Type B pancreatic cell (in vitro differentiated cells): ENCODE measurements at places on chromosomes 6 and 20.

DNA sequence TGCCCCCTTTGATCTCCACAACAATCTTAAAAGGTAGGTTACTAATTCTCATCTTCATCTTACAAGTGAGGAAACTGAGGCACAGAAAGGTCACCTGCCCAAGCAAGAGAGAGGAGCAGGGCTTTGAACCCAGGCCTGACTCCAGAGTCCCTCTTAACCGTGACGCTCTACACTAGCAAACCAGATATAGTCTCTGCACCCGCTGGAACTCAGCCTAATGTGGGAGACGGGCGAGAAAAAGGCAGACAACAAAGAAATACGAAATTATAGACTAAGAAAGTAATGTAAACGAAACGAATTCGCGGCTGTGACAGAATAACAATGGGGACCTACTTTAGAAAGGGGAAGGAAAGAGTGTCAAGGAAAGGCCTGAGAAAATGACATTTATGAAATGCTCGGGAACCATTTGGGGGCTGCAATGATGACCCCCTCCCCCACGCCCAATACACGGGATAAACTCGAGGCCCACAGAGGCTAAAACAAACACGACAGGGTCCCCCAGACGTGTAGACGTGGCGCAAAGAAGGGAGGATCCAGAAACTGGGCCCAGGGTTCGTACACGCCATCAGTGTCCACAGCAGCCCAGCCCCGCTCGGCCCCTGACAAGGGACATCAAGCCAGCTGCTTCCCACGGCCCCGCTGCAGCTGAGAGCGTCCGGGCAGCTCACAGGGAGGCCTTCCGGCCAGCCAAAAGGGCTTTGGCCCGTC is 637 bp downstream of the TRPC4AP start:
- H3K27me3 ChIP-seq: no peaks in the 10 kb centered on the region
- H3K4me3 ChIP-seq: peak overlapping the region; percentile 93
- H3K36me3 ChIP-seq: peaks cover 16% of the 10 kb centered on the region
- peaks cover 34% of the 10 kb centered on the region for H3K4me1 ChIP-seq
- DNase-seq: peak; percentile 60
- H3K27ac ChIP-seq: peak overlapping the region; percentile 90

GRCh38 chr20:53556267-53556897 is 37.3 kb downstream of the ZNF217 start:
- H3K4me3 ChIP-seq: no peak overlapping the region
- no peak overlapping the region for H3K27ac ChIP-seq
- no peaks in the 10 kb centered on the region for H3K36me3 ChIP-seq
- H3K27me3 ChIP-seq: no peaks in the 10 kb centered on the region
- DNase-seq: no peak

DNA sequence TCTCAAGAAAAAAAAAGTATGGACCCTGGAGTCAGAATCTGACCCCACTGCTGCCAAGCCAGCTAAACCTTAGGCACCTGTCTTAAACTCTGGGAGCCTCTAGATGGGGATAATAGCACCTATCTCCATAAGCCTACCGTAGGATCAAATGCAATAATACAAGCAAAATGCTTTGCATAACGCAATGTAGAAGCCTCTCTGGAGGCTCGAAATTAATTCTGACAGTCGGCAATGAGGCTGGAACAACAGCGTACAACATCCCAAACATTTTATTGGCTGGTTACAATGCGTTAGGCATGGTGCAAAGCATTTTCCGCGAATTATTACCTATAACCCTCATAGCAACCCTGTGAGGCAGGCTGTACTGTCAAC is 521 bp downstream of the CDK5RAP1 start:
- H3K4me3 ChIP-seq: peak overlapping the region; percentile 100
- no peaks in the 10 kb centered on the region for H3K27me3 ChIP-seq
- H3K27ac ChIP-seq: peak overlapping the region; percentile 87
- H3K36me3 ChIP-seq: no peaks in the 10 kb centered on the region

GRCh38 chr20:63886921-63887320 is 8.0 kb upstream of the DNAJC5 start:
- H3K27me3 ChIP-seq: no peaks in the 10 kb centered on the region
- no peak for DNase-seq
- H3K36me3 ChIP-seq: peaks cover 10% of the 10 kb centered on the region
- H3K4me3 ChIP-seq: no peak overlapping the region
- H3K27ac ChIP-seq: no peak overlapping the region

DNA sequence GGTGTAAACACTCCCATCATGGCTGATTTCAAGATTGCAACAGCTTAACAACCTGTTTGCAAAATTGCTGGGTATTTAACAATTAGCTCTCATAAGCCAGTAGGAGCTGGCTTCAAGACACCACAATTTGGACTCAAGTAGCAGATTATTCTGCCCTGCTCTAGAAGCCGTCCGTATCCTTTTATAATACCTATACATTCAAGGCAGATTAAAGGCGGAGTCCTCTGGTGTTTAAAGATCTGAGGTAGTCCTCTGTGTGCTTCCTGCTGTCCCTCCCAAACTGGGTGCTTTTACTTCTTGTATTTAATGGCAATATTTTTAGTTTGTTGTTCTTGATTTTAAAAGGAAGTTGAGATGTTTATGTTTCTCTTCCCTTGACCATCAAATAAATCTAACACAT is 62.2 kb upstream of the SOX4 start:
- no peaks in the 10 kb centered on the region for H3K36me3 ChIP-seq
- no peak overlapping the region for H3K27ac ChIP-seq
- no peak overlapping the region for H3K4me3 ChIP-seq

- no peak overlapping the region for H3K27ac ChIP-seq
- peaks cover 83% of the 10 kb centered on the region for H3K27me3 ChIP-seq
- H3K4me3 ChIP-seq: no peak overlapping the region
- H3K36me3 ChIP-seq: no peaks in the 10 kb centered on the region
Observed at GRCh38 chr6:149951626-149952025, 9.8 kb downstream of the ULBP2 start.
